ENCODE measurements at places on chromosomes 2 and 18. TPM values are rescaled to one million over a fixed set of nuclear protein-coding genes. Genes with fewer than 3 reads are reported as not detected.

- peaks cover 22% of the 10 kb centered on the region for H3K4me1 ChIP-seq
- no peak overlapping the region for H3K4me3 ChIP-seq
- no peak overlapping the region for H3K27ac ChIP-seq
Observed at GRCh38 chr18:75639472-75639831, 211.9 kb upstream of the SMIM21 start.

DNA sequence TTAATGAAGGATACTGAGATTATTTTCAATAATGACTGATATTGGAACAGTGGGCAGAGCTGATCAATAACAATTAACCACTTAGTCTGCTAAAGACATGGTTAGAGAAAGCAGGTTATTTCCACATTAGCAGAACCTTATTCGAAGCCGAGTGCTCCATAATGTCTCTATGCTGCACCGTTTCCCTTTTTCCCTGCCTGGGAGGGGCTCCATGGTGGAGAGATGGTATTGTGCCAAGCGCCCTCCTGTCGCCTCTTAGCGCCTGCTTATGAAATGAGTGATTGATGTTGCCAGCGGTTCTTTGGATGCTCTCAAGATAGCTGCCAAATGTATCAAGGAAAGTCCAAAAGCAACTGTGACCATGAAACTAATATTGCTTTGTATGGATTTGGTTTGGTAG lies 34.6 kb upstream of the INSIG2 start:
- DNase-seq, result no peak
- H3K4me1 ChIP-seq, result no peaks in the 10 kb centered on the region
- H3K27ac ChIP-seq, result no peak overlapping the region
- H3K36me3 ChIP-seq, result no peaks in the 10 kb centered on the region

- DNase-seq, result no peak
- H3K36me3 ChIP-seq, result no peaks in the 10 kb centered on the region
- H3K4me3 ChIP-seq, result no peak overlapping the region
- H3K27me3 ChIP-seq, result no peaks in the 10 kb centered on the region
- H3K27ac ChIP-seq, result no peak overlapping the region
Observed at GRCh38 chr2:29632018-29632417, 289.4 kb downstream of the ALK start.

The TRAPPC12 gene
- total RNA-seq, result 88.4 TPM

DNA sequence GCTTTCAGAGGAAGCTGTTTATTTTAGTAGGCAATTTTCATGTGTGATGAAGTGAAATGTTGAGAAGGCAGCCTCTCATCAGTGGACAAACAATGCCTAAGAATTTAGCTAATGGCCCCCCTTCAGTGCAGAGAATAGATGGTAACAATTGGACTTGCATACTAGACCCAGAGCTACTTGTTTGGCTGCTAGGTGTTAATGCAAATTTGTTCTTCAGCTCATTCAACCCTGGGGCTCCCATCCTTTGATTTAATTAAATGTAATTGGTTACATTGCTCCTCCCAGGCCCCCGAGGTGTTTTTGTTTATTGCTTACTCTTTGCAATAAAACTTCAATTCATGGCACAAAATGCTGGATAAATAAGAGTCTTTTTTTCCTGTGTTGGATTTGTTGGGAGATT lies 68.6 kb downstream of the CAMKMT start:
- no peaks in the 10 kb centered on the region for H3K36me3 ChIP-seq
- no peaks in the 10 kb centered on the region for H3K4me1 ChIP-seq
- no peaks in the 10 kb centered on the region for H3K27me3 ChIP-seq

- DNase-seq, result peak; percentile 90
- peaks cover 29% of the 10 kb centered on the region for H3K4me1 ChIP-seq
- H3K27ac ChIP-seq, result no peak within 1 kb of the TSS
- H3K27me3 ChIP-seq, result peaks cover 26% of the 10 kb centered on the region
- peak within 1 kb of the TSS; percentile 57 for H3K4me3 ChIP-seq
Observed at GRCh38 chr2:14632133-14632936, at the start of gene LRATD1. LRATD1 (plus strand) TSS chr2:14632717; CDS start chr2:14633980, 1,263 bp downstream.

The CYP26B1 gene
- total RNA-seq, result 3.0 TPM

The POLR1B gene
- total RNA-seq, result 11.9 TPM

GRCh38 chr2:40488927-40489677 lies 37.2 kb upstream of the SLC8A1 start:
- H3K4me1 ChIP-seq, result peaks cover 49% of the 10 kb centered on the region
- peak overlapping the region; percentile 37 for H3K27ac ChIP-seq
- H3K36me3 ChIP-seq, result no peaks in the 10 kb centered on the region
- no peaks in the 10 kb centered on the region for H3K27me3 ChIP-seq
- no peak for DNase-seq

GRCh38 chr18:73880387-73880786 lies 267.2 kb downstream of the FBXO15 start:
- no peaks in the 10 kb centered on the region for H3K36me3 ChIP-seq
- DNase-seq, result no peak
- H3K4me1 ChIP-seq, result no peaks in the 10 kb centered on the region
- H3K27ac ChIP-seq, result no peak overlapping the region

The FIGLA gene
- total RNA-seq, result not detected

The C2orf92 gene
- total RNA-seq, result 2.3 TPM

GRCh38 chr2:158718851-158719250 lies 76.3 kb upstream of the DAPL1 start:
- H3K36me3 ChIP-seq, result no peaks in the 10 kb centered on the region
- DNase-seq, result no peak
- H3K4me3 ChIP-seq, result no peak overlapping the region
- peak overlapping the region; percentile 81 for H3K27ac ChIP-seq
- H3K4me1 ChIP-seq, result peaks cover 37% of the 10 kb centered on the region
